ENCODE measurements at places on chromosomes 16 and 17. TPM values are rescaled to one million over a fixed set of nuclear protein-coding genes. Genes with fewer than 3 reads are reported as not detected.

GRCh38 chr16:88792668-88793250 lies 7.7 kb upstream of the PIEZO1 start:
- no peak for DNase-seq

DNA sequence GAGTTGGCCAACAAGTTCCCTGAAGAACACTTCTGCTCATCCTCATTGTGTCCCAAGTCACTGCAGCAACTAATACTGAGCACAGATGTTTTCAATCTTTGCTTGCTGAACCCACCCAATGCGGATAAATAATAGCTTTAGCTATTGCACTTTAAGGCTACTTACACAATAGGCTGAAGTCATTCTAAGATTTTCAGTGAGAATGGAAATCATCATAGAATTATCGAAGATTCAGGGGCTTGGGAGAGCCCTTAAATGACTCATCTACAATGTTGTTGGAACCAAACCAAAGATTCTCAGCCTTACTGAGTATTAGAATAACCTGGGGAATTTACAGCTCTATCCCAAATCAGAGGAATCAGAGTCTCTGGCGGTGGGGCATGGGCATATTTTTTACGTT lies 51.2 kb downstream of the SYCE1L start:
- DNase-seq: peak; percentile 14

DNA sequence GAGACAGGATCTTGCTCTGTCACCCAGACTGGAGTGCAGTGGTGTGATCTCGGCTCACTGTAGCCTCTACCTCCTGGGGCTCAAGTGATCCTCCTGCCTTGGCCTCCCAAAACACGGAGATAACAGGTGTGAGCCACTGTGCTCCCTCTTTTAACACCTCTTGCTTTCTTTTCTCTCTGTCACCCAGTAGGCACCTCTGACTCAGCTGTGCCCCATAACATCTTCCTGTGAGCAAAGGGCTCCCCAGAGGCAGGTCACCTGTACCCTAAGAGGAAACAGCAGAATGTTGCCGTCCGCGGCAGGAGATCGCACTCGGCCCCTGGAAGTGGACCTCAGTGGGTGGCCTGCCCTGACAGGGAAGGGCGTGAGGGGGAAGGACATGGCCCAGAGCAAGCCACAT lies 918 bp upstream of the NLRC3 start:
- no peak for DNase-seq

- peak; percentile 8 for DNase-seq
Measured at GRCh38 chr16:30472328-30472942, at the start of gene ITGAL. Gene ITGAL, plus strand, starts transcription at chr16:30472742. Its CDS starts 96 bp downstream, at chr16:30472838.

GRCh38 chr17:34519282-34519681 lies 60.1 kb upstream of the TMEM132E start:
- DNase-seq: no peak

DNA sequence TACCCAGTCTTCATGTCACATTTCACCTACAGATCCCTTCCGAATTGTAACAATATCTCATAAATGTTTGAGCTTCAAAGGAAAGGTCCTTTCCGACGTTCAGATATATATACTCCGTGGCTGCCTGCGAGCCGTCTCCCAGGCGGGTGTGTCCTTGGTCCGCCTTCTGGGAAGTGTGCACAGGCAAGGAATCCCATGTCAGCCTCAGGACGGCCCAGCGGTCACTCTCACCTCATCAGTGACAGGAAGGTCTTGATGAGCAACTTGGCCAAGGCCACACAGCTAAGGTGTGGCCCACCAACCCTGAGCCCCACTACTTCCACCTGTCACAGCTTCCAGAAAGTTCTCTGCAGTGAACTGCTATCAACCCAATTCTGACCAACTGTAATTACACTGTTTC lies 4.3 kb downstream of the LMF1 start:
- DNase-seq: no peak

DNA sequence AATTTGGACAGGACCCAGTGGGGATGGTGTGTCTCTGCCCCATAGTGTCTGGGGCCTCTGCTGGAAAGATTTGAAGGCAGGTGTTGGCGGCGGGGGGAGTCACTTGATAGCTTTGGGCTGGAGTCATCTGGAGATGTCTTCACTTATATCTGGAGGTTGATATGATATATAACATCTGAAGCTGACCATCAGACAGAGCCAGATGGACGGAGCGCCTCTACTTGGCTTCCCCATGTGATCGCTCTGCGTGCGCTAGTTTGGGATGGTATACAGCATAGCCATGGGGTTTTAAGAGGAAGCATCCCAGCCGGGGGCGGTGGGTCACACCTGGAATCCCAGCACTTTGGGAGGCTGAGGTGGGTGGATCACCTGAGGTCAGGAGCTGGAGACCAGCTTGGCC lies 130.7 kb upstream of the NLRP1 start:
- no peak for DNase-seq

COG4 gene
- polyA plus RNA-seq: 46.6 TPM
